ENCODE measurements at places on chromosomes 1 and 21.

GRCh38 chr1:6118415-6118814 lies 61.7 kb downstream of the CHD5 start:
- DNase-seq = no peak

DNA sequence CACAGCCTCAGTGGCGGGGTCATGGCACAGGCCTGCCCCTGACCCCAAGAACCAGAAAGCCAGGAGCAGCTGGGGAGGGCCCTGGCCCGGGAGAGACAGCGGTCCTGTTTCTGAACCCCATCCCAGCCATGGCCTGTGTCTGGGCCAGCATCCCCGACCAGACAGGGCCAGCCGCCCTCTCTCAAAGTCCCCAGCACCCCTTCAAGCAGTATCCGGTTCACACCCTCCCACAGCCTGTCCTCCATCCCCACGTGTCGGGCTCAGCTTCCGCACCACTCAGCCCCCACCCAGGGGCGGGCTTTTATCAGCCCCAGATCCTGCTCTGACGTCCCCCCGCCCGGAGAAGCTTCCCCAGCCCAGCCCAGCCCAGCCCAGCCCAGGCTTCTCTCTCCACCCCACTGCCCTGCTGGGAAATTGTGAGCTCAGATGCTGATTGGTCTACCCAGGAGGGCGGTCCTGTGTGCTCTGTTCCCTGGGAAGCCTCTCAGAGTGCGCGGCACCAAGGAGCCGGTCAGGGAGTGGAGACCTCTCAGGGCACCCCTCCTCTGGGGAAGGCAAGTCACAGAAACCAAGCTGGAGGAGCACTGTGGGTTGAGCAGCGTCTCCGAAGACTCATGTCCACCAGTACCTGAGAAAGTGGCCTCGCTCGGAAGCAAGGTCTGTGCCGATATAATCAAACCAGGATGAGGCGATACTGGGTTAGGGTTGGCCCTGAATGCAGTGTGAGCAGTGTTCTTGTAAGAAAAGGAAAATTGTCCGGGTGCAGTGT lies 4.7 kb upstream of the FAAP20 start:
- DNase-seq = peak; percentile 71

DNA sequence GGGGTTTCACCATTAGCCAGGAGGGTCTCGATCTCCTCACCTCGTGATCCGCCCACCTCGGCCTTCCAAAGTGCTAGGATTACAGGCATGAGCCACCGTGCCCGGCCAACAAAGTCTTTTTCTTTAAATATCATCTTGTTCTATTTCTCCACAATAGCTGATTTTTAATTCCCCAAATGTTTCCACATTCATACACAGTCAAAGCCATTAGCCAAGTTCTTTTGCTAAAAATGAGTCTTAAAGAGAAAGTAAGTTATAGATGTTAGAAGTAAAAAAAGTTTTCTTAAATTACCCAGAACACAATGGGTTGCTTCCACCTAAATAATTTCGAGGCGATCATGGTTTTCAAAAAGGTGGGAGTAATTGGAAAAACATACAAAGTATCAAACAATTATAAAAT lies 30.6 kb downstream of the C2CD2 start:
- DNase-seq = no peak

GRCh38 chr21:27817902-27818623 lies 851.2 kb upstream of the ADAMTS5 start:
- DNase-seq = no peak

- DNase-seq = no peak
These were observed 18.0 kb downstream of the TMEM81 start for GRCh38 chr1:205066141-205066818.

- DNase-seq = no peak
These were observed 6.7 kb downstream of the ZNF648 start for GRCh38 chr1:182054698-182055326.

DNA sequence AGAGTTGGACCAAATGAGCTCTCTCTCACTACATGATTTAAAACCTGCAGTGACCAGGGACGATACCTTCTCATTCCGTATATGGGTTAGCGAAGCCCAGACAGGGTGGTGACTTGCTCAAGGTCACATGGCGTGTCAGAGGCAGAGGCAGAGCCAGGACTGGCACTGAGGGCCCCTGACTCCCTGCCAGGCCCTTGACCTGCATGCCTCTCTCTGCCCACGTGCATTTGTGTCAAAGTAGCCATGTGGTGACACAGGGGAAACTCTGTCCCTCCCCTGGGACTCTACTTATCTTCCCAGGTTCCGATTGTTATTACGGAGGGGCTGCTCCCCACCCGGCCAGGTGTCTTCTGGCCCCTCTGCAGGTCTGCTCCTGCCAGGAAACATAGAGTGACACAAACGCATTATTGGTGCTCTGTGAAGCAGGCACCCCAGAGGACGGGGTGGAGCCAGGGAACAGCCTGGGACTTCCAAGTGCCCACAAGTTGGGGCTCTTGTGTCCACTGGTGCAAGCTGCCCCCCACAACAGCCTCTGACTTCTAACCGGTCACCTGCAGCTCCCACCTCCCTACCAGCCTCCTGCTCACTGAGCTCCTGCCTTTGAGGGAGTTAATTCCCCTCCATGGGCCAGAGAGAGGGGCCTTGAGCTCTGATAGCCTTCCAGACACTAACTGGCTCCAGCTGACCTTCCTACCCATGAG lies 7.3 kb upstream of the TINAGL1 start:
- no peak for DNase-seq
